ENCODE measurements at places on chromosomes 12 and 14.

- DNase-seq, result no peak
Measured at GRCh38 chr12:80443974-80444666, at the start of gene PTPRQ. Gene PTPRQ (plus strand): TSS chr12:80444235. CDS start chr12:80444346, 111 bp downstream.

- DNase-seq, result no peak
Measured at GRCh38 chr14:52876311-52876710, 74.5 kb downstream of the FERMT2 start.

DNA sequence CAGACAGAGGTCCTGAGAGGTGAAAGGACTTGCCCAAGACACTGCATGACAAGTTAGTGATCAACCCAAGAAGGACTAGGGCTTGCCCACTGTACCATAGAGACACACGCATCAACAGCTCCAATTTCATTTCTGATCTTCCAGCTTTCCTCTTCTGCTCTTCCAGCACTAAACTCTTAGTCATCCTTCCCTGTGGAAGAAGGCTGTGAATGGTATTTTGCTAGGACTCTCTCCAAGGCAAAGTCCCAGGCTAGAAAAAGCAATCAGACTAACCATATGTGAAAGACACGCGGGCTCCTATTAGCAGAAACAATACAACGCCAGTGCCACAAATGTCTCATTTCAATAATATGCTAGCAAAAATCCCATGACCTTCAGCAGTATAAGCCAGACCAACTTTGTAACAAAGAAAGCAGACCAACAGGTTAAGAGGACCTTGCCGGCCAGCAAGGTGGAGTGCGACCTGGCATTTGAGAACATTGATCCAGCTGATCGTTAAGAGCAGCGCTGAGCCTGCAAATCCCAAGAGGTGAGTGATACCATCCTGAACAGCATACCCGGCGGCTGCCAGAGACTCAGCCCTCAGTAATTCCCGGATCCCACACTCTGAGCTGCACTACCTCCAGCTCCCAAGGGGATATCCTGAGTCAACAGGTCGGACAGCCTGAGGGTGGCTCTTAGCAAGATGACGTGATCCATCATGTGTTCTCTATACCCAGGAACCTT is 132.5 kb downstream of the FOXN3 start:
- no peak for DNase-seq

- DNase-seq, result no peak
Measured at GRCh38 chr12:93427779-93428564, 13.8 kb downstream of the UBE2N start.

GRCh38 chr14:61051051-61051450 is 70.0 kb downstream of the SLC38A6 start:
- no peak for DNase-seq

- DNase-seq, result no peak
Measured at GRCh38 chr12:5881666-5882065, 63.4 kb downstream of the ANO2 start.

GRCh38 chr12:38279756-38280155 is 36.8 kb upstream of the ALG10B start:
- no peak for DNase-seq

DNA sequence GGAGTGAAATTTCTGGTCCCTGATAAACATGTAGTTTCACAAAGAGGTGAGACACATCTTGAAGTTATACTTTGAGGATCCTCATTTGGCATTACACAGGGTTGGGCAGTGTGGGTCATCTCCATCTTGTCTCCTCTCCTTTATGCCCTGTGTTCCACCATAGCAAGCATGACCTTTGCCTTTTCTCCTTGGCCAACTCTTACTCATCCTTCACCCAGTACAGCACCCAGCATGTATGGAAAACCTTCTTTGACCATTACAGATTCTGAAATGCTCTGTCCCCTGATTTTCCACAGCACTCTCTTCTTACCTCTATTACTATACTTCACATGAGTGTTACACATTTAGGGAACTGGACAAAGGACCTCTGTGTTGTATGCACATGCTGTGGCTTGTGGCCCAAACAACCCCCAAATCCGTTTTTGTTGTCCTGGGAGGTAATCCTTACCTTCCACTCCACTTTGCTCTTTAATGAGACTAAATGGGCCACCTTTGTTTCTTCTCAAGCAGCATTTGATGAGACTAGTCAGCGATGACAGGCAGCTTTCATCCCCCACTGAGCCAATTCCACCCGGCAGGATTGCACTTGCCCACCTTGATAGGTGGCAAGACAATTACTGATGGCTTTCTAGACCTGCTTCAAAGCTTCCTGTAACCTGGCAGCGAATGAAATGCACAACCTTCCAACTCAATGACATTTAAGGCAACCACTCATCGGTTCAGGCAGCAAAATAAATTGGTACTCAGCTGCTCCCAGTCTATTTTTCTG is 163.5 kb downstream of the MON2 start:
- no peak for DNase-seq

All from activated gamma-delta T cell (primary cell).